ENCODE measurements at places on chromosomes 7 and 10.

- no peak for DNase-seq
Observed at GRCh38 chr10:31912289-31912688, 16.3 kb downstream of the ARHGAP12 start.

DNA sequence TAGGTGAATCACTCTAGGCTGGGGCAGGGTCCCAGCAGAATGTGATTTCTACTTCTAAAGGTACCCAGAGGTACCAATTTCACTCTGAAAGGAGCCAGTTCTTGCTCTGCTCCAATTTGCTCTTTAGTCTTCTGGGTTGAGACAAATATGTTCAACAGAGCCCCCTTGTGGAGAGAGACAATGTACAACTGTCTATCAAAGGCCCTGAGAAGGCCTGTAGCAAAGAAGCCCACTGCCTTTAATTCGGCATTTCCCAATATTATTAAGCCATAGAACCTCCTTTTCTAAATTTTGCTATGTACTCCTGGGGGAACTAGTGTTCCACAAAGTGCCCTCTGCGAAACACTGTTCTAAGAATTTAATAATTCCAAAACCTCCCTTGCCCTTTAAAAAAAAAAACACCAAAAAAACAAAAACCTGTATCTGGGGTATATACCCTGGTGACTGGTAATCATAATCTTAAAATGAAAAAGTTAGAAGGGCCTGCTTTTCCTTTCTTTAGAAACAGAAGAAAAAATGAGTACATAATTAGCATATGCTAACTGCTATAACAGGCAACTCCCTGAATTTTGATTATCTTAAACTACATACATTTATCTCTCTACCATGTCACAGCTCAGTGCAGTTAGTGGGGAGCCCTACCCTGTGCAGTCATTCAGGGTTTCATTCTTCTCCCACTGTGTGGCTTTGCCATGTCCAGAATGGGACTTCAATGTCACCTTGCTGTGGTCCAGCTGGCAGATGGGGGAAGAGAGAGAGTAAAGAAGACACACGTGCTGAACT is 160.9 kb upstream of the BMPER start:
- no peak for DNase-seq

DNA sequence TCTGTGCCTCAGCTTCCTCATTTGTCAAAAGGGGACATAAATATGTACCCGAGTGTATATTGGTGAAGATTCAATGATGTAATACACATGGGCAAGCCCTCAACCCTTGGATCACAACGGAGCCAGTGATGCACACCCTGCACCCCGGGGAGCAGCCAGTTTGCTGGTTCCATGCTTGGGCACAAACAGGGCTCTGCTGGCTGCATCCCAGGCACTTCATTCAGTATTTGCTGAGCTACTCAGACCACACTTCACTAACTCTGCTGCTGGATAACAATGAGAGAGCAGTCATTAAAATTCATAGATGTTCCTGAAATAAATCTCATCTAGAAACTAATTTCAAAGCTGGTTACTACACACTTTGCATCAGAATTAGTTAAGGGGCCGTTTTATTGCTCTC is 72.0 kb downstream of the SCRN1 start:
- DNase-seq = no peak

- DNase-seq = no peak
Observed at GRCh38 chr7:1248143-1248915, 15.7 kb downstream of the UNCX start.

- no peak for DNase-seq
Observed at GRCh38 chr10:108327706-108328105, 1163.2 kb upstream of the SORCS1 start.

DNA sequence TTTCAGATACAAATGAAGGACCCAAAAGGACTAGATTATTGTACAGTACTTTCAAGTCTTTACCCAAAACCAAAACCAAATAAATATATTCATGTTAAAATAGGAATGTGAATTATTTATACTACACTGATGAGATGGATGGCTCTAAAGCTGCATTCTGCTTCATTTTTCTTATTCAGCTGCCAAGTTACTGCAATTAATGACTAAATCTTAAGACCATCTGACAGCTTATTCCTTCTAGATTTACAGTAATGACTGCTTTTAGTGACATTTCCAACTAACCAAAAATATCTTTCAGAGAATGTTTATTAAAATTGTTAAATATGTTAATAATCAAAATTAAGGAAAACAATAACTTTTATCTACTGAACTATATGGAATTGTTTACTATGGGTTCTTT is 20.9 kb downstream of the ENKUR start:
- DNase-seq = no peak

DNA sequence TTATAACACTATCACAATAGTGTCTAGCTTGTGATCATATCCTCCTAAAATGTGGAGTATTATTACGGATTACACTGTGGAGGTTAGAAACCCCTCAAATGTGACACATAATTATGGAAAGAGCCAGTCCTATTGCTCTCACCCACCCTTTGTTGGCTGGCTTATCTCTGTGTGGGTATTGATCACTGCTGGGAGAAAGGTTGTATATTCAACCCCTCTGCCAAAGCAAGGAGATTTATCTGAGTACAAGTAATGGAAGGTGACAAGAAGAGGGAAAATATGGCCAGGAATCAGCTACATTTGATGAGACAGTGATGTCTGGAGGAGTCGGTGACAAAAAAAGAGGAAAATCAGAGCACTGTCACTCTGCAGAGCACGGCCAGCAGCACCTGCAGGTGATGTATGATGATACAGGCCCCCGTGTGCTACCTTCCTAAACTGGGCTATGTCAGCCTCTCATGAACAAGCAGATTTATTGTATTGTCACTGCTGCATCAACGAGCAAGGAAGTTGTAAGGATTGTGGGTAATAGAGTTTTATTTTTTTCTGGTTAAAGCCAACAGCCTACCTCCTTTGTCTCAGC is 235.3 kb downstream of the PHF14 start:
- DNase-seq = no peak

- no peak for DNase-seq
Observed at GRCh38 chr10:71996592-71997371, 32.6 kb downstream of the CHST3 start.

DNA sequence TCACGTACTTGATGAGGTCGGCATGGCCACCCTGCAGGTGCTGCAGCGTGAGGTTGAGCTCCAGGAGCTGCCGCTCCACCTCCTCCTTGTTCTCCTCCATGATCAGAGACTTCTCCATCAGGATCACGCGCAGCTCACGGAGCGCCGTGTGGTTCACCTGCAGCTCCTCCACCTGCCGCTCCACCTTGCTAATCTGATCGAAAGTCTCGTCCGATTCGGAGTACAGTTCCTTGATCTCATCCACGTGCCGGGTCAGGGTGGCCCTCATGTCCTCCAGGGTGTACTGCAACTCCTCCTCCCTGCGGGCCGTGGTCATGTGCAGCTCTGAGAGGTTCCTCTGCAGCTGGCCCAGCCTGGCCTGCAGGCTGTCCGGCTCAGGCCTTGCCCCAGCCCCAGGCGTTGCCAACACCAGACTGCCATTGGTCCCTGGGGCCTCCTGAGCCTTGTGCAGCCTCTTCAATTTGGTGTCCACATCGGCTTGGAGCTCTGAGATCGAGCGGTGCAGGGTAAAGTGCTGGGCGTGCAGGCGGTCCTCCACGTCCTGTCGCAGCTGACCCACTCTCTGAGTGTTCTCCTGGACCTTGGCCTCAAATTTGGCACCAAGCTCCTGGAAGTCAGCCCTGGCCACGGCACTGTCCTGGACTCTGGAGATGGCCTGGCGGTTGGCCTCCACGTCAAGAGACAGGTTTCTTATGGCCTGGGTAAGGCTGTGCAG is 13.9 kb downstream of the MMRN2 start:
- no peak for DNase-seq

- no peak for DNase-seq
Observed at GRCh38 chr10:103915796-103916195, 2.2 kb downstream of the STN1 start.

GRCh38 chr7:74026903-74027682 is 880 bp upstream of the ELN start:
- no peak for DNase-seq

DNA sequence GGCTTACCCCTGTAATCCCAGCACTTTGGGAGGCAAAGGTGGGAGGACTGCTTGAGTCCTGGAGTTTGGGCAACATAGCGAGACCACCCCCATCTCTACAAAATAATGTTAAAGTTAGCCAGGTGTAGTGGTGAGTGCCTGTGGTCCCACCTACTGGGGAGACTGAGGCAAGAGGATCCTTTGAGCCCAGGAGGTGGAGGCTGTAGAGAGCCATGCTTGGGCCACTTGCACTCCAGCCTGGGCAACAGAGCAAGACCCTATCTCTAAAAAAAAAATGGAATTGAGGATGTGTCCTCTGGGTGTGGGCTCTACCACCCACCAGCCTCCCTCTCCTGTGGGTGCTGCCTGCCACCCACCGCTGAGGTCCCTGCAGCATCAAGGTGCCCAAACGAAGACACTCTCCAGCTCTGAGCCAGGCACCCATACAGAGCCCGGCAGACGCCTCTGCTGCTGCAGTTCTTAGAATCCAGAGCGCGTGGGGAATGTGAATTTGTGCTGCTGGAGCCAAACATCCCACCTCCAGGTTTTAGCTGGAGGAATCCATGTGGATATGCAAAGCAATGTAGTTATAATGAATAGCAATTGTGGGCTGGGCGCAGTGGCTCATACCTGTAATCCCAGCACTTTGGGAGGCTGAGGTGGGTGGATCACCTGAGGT is 176.0 kb upstream of the TNRC18 start:
- no peak for DNase-seq

DNA sequence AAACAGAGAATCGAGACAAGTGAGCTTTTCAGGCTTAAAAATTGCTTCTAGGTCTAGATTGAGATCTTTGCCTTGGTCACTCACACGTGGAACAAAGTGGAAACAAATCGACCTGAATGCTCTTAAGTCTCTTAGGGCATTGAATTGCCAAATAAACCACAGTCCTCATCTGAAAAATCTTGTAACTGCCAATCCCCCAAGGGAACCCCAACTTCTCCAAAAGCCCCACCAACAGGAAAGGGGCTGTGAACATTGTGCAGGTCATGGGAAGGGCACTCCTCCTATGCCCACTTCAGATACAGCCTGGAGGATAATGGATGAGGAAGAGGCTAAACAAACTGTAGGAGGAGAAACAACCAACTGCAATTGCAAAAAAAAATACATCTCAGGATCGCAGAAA is 91.3 kb downstream of the DGKI start:
- no peak for DNase-seq

GRCh38 chr7:30249986-30250774 is 34.2 kb upstream of the ZNRF2 start:
- no peak for DNase-seq

DNA sequence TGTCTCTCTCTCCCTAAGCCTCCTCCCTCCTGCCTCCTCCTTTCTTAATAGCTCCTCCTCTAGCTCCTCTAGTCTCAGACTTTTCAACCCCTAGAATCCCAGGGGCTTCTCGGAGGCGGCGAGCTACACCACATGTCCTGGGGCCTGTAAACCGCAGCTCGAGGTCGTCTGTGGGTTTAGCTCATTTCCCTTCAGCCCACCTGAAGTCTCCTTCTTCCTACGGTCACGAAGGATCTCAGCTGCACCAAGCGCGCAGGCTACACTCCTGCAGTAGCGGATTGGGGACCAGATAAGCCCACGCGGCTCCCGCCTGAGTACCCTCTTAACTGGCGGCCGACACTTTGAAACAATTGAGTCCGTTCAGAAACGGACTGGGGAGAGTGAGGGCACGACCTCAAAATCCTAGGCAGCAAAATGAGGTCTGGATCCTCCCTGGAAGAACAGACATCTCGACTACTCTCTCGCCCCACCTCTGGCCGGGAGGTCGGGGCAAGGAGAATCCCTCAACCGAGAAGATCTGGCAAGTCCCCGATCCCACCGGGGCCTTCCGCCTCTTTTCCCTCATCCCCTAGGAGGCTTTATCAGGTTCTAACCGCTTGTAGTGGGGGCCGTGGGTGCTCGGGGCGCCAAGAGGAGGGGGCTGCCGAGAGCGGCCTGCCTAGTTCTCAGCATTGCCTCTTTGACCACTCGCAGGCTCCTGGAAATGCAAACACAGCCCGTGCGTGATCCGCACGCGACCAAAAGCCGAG is 1.3 kb upstream of the SORCS3 start:
- DNase-seq = no peak

- DNase-seq = no peak
Observed at GRCh38 chr10:1377740-1378397, 321.7 kb downstream of the WDR37 start.

DNA sequence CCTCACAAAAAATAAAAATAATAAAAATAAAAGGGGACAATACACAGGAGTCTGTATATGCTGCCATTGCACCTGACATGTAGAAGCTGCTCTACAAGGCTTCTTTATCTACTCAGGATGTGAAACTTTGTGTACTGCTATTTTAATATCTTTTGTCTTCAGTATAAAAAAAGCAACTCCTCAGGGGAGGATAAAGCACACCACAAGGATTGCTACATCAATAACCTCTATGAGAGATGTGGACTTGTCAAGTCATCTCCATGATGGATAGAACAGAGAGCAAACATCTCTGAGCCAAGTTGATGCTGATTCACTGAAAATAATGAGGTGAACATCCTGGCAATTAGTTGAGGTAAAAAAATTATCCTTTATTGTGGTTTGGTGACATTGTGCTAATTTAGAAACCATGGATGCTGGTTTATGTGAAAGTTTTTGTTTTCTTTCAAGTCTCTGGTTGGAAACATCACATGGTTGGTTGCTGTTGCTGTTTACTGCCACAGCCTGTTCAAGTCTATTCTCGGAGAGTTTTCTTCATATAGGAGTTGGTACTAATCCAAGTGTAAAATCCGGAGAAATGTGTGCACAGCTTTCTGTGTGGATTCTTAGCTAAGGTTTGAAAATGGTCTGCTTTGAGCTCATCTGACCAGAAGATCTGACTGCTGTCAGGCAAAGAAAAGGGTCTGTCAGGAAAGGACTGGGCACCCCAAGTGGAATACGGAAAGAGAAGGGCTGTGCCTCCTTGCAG is 1.5 kb upstream of the HECW1 start:
- DNase-seq = no peak
